ENCODE measurements at places on chromosomes 7 and 10. TPM values are rescaled to one million over a fixed set of nuclear protein-coding genes. Genes with fewer than 3 reads are reported as not detected.

The LRRC17 gene
- 181 TPM for polyA plus RNA-seq

The EZH2 gene
- 48.5 TPM for polyA plus RNA-seq

- DNase-seq, result no peak
Observed at GRCh38 chr10:70575486-70575873, 27.1 kb downstream of the PRF1 start.

- DNase-seq, result no peak
Observed at GRCh38 chr10:133161486-133162109, 1.6 kb downstream of the KNDC1 start.

- DNase-seq, result no peak
Observed at GRCh38 chr10:129958629-129959543, 5.2 kb downstream of the EBF3 start.

GRCh38 chr10:77756319-77757232 lies 119.0 kb upstream of the KCNMA1 start:
- DNase-seq, result no peak

DNA sequence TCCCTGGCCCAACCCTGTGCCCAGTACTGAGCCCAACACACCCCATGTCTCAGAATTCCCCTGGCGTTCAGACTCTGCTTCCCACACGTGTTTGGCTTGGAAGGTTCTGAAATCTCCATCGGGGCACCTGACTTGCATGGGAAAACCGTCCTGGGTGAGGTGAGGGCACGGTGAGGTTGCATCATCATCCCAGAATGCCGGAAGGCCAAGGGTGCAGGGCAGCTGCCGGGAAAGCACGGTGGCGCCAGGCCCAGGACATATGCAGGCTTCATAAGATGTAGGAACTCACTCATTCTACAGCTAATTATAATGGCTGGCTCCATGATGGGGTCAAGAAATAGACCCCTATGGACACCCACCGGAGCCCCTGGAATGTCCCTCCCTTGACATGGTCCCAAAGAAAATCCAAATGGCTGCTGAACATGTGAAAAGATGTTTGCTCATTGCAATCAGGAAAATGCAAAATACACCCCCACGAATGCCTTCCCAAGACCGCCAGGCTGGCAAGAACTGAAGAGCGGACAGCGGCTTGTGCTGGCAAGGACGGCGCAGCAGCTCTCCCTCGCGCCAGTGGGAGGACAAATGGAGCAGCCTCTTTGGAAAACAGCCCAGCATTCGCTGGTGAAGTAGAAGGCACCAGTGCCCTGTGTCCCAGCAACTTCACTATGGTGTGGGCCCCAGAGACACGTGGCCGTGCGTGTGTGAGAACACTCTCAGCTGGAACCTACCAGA lies 2.3 kb downstream of the KNDC1 start:
- no peak for DNase-seq

- no peak for DNase-seq
Observed at GRCh38 chr10:43135064-43135463, 3.2 kb upstream of the CSGALNACT2 start.

GRCh38 chr7:108488768-108489538 lies 32.7 kb upstream of the NRCAM start:
- DNase-seq, result no peak

GRCh38 chr7:46440186-46440585 lies 519.1 kb upstream of the IGFBP3 start:
- no peak for DNase-seq

- DNase-seq, result no peak
Observed at GRCh38 chr10:62348029-62348428, 26.1 kb upstream of the ZNF365 start.

GRCh38 chr7:135253851-135254771 lies 20.5 kb downstream of the STRA8 start:
- no peak for DNase-seq

DNA sequence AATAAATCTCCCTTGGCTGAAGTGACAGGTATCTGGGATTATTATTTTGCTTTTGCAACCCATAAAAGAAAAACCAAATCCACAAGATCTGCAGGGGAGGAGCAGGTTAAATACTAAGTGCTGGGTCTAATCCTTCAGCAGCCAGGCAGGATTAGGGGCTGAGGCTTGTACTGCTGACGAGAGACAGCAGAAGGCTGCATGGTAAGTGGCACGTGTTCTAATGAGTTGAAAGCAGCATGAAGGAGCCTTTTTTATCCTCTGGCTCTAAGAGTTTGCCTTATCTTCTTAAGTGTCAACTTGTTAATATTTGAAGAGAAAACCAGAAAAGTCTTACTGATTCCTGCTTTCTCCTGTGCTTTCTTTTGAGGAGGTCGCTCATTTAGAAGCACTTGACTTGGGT lies 50.0 kb downstream of the LYZL2 start:
- DNase-seq, result no peak

DNA sequence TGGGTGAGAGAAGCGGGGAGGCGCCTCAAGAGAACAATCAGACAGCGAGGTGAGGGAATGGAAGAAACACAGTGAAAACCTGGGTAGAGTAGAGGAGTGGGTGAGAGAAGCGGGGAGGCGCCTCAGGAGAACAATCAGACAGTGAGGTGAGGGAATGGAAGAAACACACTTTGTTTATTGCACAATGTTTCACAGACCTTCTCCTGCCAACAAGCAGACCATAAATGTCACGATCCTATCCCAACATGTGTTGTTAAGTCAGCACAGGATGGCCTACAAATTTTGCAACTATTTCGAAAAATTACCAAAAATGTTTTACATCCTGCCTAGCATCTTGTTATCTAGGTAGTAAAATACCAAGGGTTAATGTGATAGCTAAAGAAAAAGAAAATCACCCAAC lies 115.3 kb downstream of the JAZF1 start:
- DNase-seq, result no peak

- no peak for DNase-seq
Observed at GRCh38 chr7:127822822-127823508, 171.0 kb downstream of the SND1 start.

DNA sequence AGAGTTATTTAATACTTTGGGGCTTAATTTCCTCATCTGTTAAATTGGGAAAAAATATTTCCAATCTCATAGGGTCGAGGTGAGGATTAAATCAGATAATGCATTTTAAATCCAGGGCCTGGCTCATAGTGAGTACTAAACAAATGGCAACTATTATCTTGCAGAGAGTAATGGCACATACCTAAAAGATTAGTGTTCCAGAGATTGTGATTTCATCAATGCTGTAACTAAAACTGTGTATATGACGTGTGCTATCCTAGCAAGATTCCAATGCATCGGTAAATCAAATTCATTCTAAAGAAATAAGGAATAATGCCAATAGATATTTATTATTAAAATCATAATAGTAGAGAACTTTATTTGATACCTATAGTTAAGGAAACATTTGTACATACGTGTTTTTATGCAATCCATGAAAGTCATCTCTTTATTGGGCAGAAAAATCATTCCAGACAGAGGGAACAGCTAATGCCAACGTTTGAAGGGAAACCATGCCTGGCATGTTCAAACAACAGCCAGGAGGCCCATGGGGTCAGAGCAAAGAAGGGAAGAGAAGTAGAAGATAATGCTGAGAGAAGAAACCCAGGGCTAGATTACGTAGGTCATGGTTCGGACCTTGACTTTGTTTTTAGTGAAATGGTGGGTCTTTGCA lies 174.8 kb upstream of the AGR3 start:
- no peak for DNase-seq
